ENCODE measurements at places on chromosomes 3 and 15. TPM values are rescaled to one million over a fixed set of nuclear protein-coding genes. Genes with fewer than 3 reads are reported as not detected.

MINDY2 gene
- 7.7 TPM for total RNA-seq

ITIH4 gene
- total RNA-seq = 0.65 TPM

LIPC gene
- total RNA-seq = not detected

MUC20 gene
- total RNA-seq = 0.62 TPM

MESP2 gene
- 0.95 TPM for total RNA-seq

PRICKLE2 gene
- total RNA-seq = 2.6 TPM

HTR3E gene
- total RNA-seq = not detected

MNS1 gene
- 2.7 TPM for total RNA-seq

TWF2 gene
- total RNA-seq = 69.4 TPM

IGDCC3 gene
- total RNA-seq = 0.19 TPM

LEKR1 gene
- 1.0 TPM for total RNA-seq

ACAN gene
- total RNA-seq = 0.78 TPM

SNUPN gene
- total RNA-seq = 33.6 TPM

NISCH gene
- total RNA-seq = 12.0 TPM

GOLGA6A gene
- not detected for total RNA-seq

SSUH2 gene
- total RNA-seq = 0.90 TPM

UPK1B gene
- total RNA-seq = 13.6 TPM

ST3GAL6 gene
- 1.9 TPM for total RNA-seq

CHRNA7 gene
- total RNA-seq = 3.1 TPM

LRRN1 gene
- total RNA-seq = not detected

KNG1 gene
- total RNA-seq = not detected

STXBP5L gene
- not detected for total RNA-seq

THRB gene
- total RNA-seq = 0.83 TPM

NR1I2 gene
- total RNA-seq = not detected

CLDN16 gene
- 0.34 TPM for total RNA-seq

DUOXA2 gene
- not detected for total RNA-seq

TMC3 gene
- not detected for total RNA-seq

C3orf80 gene
- 1.8 TPM for total RNA-seq

KLHL40 gene
- not detected for total RNA-seq

FSIP1 gene
- 0.84 TPM for total RNA-seq

C15orf62 gene
- 0.16 TPM for total RNA-seq

PLA2G4D gene
- not detected for total RNA-seq

ITIH1 gene
- total RNA-seq = not detected

SLC25A36 gene
- 24.4 TPM for total RNA-seq
